ENCODE measurements at places on chromosomes 16 and 17.

DNA sequence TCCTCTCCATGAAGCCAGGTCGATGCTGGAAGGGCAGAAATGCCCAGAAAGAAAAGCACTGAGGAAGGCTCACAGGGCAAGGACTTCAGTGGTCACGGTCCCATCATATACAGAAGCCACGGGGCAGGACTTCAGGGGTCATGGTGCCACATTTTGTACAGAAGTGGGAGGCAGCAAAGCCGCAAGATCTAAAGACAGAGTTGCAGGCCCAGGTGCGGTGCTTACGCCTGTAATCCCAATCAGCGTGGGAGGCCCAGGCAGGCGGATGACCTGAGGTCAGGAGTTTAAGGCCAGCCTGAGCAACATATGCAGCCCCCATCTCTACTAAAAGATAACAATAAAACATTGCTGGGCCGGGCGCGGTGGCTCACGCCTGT is 96.0 kb downstream of the NXN start:
- DNase-seq: no peak

DNA sequence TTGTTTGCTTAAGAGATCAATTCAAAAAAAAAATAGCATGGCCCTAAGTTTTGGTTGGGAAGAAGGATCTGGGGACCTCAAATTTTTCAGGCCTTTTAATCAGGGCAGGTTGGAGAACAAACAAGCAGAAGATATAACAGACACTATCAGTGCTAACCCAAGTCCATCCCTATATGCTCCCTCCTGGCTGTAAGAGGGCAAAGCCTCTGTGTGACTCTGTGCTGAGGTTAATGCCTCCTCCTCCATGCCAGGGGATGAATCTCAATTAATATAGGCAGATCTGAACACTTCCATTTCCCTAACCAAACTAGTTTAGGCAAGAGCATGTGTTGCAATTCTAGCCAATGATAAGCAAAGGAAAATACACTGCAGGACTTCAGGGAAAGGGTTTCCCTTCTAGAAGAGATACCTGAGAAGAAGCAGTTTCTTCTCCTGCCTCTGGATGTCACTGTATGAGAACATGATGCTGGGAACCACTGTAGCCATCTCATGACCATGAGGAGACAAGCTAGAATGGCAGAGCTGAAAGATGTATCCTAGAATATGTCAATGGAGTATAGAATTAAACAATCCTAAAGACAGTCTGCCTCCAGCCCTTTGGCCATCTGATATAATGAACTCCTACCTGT is 76.0 kb downstream of the CHD9NB start:
- DNase-seq: no peak

- peak; percentile 93 for DNase-seq
Observed at GRCh38 chr17:3888343-3889171, 4.3 kb downstream of the CAMKK1 start.

GRCh38 chr16:27481282-27481934 is 68.3 kb downstream of the GTF3C1 start:
- no peak for DNase-seq

- no peak for DNase-seq
Observed at GRCh38 chr16:52649870-52650269, 102.9 kb upstream of the TOX3 start.

GRCh38 chr17:47204722-47205418 is 4.3 kb upstream of the MYL4 start:
- DNase-seq: no peak

DNA sequence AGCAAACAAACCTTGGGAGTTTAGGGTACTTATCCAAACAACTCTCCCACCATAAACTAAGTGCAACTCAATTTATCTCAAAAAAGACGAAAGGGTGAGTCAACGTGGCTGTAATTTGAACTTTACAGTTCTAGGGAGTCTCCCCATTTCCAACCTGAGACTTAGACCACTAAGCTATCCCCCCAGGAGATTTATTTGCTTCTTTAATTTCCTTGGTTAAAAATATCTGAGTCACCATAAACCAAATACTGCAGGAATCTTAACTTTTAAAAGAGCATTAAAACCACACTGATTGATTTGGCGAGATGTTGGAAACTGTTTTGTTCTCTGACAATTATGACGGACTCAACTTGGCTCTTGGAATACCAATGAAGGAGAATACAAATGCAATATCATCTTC is 299.3 kb upstream of the SOX9 start:
- DNase-seq: no peak

DNA sequence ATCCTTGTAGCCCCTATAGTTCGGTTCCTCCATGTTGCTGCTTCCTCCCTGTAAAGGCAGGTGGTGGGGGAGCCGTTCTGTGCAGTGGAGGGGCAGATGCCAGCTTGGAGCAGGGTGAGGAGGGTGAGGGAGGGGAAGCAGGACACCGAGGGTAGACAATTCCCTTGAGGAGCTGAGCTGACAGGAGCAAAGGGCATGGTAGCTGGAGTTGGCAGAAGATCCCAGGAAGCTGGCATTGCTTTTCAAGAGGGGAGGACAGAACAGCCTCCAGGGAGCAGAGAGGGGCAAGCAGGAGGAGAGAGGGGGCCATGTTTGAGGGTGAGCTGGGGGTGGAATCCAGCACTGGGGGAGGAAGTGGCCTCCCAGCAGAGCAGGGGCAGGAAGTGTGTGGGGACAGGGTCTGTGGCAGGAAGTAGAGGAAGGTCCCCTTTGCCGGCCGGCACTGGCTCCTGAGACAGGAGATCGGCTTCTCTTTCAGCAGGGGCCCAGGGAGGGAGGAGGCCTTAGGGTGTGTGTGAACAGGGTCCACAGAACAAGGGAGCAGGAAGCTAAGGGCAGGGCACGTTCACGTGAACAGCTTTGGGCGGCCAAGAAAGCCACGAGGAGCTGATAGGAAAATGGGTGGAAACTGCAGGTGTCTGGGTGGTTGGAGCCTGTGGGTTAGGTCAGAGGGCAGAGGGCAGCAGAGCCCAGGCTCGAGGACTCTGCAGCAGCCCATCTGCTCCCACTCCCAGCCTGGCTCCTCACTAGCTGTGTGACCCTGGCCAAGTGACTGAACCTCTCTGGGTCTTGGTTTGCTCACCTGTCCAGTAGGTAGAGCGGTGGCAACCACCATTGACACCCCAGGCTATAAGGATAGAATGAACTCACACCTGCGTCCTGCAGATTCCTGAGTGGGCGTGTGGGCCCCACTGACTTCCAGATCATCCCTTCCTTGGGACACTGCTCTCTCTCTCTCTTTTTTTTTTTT is 17.5 kb upstream of the SPNS2 start:
- DNase-seq: no peak

- DNase-seq: no peak
Observed at GRCh38 chr16:73202161-73202729, 154.3 kb upstream of the ZFHX3 start.

GRCh38 chr17:81741049-81741593 is 29.0 kb downstream of the SLC25A10 start:
- no peak for DNase-seq

DNA sequence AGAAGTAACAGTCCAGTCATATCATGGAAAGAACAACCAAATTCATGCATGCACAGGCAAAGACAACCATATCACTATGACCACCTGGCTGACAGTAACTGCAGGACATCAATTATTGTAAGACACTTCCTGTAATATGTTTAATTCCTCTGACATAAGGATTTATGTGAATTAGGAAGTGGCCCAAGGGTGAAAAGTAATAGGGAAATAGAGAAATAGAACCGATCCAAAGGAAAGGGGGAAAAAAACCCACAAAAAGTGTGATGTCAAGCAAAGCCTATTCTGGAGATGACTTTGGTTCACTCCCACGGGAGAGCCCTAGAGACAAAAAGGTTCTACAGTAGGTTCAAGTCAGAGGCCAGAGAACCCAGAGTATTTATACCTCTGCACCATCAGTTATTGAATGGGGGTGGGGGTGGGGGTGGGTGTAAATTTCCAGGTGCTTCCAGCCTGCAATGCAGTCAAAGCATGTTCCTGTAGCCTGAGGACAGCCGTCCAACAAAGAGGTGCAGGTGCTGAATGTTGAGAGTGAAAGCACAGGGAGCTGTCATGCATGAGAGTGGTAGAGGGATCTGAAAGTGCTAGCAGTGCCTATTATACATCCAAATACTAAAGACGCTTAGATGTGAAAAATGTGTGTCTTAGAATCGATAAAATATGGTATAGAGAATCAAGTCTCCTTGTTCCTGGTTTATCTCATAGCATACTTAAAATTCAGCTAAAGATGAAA is 95.6 kb upstream of the HLF start:
- no peak for DNase-seq

- DNase-seq: peak; percentile 24
Observed at GRCh38 chr16:65510241-65510640, 388.4 kb upstream of the CDH11 start.

DNA sequence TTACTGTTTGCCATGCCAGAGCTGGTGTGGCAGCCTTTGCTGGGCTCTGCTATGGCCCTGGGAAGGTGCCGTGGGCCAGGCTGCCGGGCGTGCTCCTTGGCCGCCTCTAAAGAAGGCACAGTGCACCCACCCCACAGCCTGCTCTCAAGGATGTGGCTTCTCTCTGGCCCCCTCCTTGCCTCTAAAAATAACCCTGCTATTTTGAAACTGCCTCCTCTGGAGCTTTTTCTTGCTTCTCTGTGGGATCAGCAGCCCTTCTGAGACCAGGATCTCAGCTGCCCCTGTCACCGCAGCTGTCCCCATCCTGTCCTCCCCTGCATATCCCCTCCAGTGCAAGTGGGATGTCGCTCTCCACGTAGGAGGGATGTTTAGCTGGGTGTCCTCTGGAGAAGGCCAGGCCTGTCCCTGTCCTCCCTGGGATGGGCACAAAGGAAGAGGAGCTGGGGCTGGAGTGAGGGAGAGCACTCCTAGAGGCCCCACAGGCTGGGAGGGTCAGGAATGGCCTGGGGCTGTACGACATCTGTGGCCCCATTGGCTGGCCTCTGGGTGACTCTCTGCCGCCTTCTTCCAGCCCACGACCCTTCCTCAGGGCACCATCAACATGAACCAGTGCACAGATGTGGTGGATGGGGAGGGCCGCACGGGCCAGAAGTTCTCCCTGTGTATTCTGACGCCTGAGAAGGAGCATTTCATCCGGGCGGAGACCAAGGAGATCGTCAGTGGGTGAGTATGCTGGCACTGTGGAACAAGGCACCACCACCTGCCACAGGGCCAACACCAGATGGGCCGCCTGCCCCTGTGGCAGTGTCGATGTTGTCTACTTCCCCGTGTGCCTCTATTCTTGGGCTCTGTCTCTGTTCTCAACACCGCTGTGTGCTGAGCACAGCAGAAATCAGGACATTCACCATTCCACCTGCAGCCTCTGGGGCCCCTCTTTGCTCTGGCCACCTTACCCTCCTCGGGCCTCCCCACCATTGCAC is 79.7 kb downstream of the PLD6 start:
- DNase-seq: peak; percentile 35

GRCh38 chr17:13212860-13213259 is 195.0 kb upstream of the ELAC2 start:
- no peak for DNase-seq

GRCh38 chr17:40944531-40944930 is 7.1 kb upstream of the KRT23 start:
- no peak for DNase-seq

DNA sequence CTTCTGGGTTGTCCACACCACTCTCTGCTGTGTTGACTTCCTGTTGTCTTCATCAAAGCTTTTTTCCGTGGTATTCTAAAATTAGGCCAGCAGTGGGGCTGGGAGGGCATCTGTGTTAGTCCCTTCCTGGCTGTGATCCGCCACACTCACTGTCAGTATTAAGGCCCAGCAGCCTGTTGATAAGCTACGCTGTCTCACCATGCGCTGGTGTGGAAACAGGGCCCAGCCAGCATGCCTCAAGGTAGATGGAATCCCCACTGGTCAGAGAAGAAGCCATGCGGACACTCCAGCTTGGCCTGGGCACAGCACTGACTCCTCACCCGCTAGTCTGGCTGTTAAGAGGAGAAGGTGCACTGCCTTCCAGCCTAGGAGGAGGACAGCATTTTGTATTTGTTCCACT is 11.4 kb downstream of the CDR2L start:
- no peak for DNase-seq

GRCh38 chr17:7466318-7466638 is 13.2 kb downstream of the ZBTB4 start:
- no peak for DNase-seq

DNA sequence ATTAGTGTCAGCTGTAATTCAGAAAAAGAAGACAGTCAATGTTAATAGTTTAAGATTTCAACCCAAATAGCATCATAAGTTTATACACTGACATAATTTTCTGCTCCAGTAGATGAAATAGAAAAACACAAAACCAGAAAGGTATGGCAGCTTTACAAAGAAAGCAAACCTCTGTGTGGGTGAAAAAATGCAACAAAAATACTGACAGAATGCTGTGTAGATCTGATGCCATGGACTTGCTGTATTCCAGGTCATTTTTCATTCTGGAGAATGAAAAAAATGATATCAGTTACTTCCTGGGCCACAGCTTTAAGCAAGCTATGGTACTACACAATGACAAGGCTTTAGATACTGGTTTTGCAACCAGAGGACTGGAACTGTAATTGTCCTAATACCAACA is 116.0 kb downstream of the MAP2K4 start:
- DNase-seq: no peak

DNA sequence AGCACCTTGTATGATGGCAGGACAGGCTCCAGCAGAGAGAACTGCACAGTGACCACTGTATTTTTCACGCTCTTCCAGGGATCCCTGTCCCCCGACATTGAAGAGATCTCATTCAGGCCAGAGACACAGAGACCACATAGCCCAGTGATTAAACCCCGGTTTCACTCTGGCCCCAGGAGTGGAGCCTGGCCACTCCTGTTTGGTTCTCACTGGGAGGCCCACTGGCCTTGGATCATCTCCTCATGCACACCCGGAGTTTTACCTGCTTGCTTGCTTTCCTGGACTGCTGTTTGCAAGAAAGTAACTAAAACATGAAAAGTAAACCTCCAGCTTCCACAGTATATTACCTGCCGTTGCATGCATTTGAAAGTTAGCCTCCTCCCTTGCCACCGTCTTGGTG is 13.2 kb upstream of the CLEC18C start:
- no peak for DNase-seq

DNA sequence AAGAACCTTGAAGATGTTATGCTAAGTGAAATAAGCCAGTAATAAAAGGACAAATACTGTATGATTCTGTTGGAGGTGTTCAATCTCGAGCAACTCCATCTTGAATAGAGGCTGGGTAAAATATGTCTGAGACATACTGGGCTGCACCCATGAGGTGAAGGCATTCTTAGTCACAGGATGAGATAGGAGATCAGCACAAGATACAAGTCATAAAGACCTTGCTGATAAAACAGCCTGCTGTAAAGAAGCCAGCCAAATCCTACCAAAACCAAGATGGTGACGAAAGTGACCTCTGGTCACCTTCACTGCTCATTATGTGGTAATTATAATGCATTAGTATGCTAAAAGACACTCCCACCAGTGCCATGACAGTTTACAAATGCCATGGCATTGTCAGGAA is 98.1 kb downstream of the RGS9 start:
- DNase-seq: no peak

DNA sequence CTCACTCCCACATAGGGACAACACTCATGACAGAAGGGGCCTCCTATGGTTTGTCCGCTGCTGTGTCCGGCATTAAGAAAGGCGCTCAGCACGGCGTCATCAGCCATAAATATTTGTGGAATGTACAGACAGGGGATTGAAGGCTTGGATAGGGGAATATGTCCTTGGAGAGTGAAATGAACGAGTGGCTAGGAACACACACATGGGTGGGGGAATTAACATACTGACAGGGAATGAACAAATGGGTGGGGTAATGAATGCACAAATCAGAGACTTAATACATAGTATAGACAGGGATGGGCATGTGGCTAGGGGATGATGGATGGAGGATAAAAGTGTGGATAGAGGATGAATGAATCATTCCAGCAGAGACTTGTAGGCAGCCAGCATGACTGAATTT is 154.0 kb upstream of the HSBP1 start:
- DNase-seq: no peak

- no peak for DNase-seq
Observed at GRCh38 chr17:62754631-62755030, 53.5 kb downstream of the MARCHF10 start.

- DNase-seq: no peak
Observed at GRCh38 chr17:27457360-27457715, 1.1 kb downstream of the KSR1 start.
